ENCODE measurements at places on chromosomes 11 and 22.

- no peak for DNase-seq
These were observed at the start of gene C1QTNF4 for GRCh38 chr11:47593934-47594855. Gene C1QTNF4 (minus strand): TSS chr11:47594411. CDS start chr11:47590810, 3,601 bp downstream.

GRCh38 chr22:27896245-27896644 is 22.8 kb downstream of the PITPNB start:
- DNase-seq: no peak

DNA sequence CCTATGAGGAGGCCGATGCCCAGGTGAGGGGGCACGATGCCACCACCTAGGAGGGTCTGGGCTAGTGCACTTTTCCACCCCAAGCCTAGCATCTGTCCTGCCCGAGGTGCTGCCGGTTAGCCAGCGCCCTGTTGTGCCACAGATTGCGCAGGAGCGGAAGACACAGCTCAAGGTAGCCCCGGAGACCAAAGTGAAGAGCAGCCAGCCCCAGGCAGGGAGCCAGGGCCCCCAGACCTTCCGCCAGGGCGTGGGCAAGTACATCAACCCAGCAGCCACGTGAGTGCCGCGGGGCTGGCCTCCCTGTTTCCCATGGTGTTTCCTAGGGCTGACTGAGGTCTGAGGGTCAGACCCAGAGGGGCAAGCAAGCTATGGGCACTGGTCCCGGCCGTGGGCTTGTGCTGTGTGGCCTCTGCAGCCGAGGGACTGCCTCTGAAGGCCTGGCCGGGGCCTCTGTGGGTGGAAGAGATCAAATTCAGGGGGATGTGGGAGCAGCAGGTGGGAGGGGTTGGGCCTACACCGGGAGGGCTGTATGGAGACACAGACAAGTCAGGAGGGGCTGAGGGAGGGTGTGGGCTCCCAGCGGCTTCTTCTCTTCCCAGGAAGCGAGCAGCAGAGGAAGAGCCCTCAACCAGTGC is 29.1 kb downstream of the PPIL2 start:
- no peak for DNase-seq

DNA sequence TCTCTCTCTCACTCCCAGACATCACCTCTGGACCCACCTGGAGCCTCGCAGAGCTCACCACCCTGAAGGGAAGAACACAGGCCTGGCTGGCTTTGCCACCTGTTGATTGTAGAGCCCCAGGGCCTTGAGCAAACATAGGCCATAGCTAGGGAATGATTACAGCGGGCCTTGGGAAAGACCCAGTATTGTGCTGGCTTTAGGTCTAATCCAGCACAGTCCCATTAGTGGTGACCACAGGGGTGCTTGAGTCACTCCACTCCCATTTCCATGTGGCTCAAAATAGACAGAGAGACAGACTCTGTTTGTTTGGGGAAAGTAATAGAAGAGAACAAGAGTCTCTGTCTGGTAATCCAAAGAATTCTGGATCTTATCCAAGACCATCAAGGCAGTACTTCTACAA is 42.7 kb upstream of the FAM181B start:
- DNase-seq: peak; percentile 63

GRCh38 chr11:109978895-109979294 is 114.3 kb upstream of the ZC3H12C start:
- peak; percentile 39 for DNase-seq

- no peak for DNase-seq
These were observed 2.7 kb downstream of the ARHGAP1 start for GRCh38 chr11:46697723-46698122.

- peak; percentile 9 for DNase-seq
These were observed 38.6 kb downstream of the TRMU start for GRCh38 chr22:46373921-46374662.

GRCh38 chr22:50139843-50140415 is 30.6 kb upstream of the PANX2 start:
- DNase-seq: no peak

DNA sequence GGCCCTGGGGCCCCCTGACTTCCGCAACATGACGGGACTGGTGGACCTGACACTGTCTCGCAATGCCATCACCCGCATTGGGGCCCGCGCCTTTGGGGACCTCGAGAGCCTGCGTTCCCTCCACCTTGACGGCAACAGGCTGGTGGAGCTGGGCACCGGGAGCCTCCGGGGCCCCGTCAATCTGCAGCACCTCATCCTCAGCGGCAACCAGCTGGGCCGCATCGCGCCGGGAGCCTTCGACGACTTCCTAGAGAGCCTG is 992 bp downstream of the LRFN4 start:
- no peak for DNase-seq

- DNase-seq: peak; percentile 42
These were observed 4.3 kb downstream of the CD59 start for GRCh38 chr11:33731723-33732531.

- no peak for DNase-seq
These were observed 64.6 kb upstream of the LMO1 start for GRCh38 chr11:8328231-8328794.

DNA sequence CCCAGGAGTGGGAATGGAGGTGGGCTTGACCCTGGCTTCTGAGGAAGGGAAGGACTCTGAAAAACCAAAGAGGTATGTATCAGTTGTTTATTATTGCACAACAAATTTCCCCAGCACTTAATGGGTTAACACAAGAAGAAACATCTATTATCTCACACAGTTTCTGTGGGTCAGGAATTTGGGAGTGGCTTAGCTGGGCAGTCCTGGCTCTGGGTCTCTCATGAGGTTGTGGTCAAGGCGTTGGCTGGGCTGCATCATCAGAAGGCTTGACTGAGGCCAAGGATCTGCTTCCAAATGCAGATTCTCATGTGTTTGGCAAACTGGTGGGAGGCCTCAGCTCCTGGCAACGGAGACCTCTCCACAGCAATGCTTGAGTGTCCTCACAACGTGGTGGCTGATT is 17.5 kb upstream of the SMIM38 start:
- DNase-seq: peak; percentile 73

DNA sequence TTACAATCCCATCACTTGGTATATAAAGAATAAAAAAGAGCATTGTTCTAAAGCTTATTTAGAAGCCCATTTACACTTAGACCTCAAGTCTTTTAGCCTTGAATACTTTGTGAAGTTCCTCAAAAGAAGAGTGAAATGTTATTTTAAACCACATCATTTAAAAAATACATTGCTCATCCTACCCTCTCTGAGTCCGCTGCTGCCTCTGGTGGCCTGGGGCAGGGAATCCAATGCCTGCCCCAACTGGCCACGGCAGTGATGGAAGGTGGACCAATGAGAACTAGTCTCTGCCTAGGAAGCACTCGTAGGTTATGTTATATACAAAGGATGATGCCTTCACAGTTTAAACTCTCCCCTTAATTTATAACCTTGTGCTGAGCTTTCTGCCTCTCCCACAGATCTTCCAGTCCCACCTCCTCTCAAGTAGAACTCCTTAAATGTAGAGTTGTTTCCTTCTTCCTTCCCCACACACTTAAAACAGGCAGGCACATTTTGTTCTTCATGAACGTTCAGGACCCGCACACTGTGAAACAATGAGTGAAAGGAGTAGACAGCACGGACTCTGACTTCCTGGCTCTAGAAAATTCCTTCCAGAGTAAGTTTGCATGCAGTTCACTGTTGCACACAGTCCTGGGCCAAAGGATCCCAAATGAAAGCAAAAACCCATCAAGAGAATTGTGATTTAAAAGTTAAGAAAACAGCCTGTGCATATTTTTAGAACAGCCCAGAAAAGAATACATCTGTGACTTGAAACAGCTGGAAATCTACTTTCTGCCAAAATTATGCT is 167.8 kb downstream of the RRAS2 start:
- DNase-seq: no peak

DNA sequence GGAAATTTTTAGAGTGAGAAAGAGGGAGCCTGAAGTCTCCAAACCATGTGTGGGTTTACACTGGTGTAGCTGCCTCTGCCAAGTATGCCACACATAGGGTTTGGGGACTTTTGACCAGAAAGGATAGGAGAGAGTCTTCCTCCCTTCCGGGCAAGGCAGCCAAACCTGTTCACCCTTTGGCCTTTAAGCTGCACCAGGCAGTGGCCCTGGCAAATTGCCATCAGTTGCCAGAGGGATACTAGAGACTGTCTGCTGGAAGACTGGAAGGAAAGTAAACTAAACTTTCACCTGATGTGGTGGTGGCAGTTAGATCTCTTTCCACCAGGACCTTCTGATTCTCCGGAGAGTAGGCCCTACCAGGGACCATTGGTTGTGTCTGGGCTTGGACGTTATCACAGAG is 1263.2 kb downstream of the FAM181B start:
- DNase-seq: no peak

DNA sequence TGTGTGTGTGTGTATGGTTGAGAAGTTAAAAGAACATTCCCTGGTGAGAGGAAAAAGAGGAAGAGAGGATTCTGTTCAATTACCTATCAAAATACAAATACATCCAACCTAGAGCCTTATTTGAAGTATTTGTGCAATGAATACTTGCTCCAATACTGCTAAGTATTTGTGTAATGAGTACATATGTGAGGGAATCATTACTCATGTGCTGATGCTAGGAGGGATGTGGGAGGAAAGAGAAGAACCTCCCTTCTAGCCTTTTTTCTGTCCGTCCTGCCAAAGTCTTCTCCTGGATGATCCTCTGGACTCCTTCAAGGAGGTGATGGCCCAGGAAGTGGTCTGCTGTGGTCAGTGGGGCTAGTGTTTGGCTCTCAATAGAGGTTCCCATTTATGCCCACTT is 36.0 kb upstream of the ACCSL start:
- no peak for DNase-seq

DNA sequence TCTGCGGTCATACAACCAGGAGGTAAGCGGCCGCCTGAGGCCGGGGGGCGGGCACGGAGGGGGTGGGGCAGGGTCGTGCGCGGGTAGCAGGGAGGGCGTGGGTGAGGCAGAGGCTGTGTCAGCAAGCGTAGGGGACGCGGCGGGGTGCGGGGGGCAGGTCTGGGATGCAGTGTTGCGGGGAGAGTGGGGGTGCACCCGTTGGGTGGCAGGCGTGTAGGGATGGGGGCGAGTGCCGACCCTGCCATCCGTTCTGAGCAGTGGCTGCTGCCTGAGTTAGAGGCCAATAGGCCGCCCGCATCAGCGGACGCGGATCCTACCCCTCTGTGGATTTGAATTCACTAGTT is 1.4 kb downstream of the RIC8A start:
- DNase-seq: no peak

DNA sequence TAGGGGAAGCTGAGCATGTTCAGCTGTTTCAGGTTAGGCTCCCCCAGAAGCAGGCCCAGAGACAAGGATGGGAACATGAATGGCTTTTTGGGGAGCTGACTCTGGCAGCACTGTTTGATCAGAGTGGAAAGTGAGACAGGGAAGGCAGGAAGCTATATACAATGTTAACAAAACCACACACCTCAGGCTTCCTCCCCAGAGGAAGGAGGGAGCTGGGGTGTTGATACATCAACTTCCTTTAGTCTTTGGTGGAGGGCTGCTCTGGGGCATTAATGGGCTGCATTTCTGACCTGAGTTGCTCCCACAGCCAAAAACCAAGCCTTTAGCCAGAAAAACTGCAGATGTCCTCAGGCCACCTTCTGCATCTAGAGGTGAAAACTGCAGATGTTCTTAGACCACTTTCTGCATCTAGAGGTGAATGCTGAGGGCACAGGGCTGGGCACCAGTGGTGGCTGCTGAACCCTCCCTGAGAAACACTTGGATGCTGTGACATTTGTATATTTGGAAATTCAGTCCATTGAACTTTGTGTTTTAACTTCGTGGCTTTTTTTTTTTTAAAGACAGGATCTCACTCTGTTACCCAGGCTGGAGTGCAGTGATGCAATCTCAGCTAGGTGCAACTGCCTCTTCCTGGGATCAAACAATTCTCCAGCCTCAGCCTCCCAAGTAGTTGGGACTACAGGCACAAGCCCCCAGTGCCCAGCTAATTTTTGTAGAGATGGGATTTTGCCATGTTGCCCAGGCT is 49.9 kb downstream of the KIAA1671 start:
- no peak for DNase-seq

DNA sequence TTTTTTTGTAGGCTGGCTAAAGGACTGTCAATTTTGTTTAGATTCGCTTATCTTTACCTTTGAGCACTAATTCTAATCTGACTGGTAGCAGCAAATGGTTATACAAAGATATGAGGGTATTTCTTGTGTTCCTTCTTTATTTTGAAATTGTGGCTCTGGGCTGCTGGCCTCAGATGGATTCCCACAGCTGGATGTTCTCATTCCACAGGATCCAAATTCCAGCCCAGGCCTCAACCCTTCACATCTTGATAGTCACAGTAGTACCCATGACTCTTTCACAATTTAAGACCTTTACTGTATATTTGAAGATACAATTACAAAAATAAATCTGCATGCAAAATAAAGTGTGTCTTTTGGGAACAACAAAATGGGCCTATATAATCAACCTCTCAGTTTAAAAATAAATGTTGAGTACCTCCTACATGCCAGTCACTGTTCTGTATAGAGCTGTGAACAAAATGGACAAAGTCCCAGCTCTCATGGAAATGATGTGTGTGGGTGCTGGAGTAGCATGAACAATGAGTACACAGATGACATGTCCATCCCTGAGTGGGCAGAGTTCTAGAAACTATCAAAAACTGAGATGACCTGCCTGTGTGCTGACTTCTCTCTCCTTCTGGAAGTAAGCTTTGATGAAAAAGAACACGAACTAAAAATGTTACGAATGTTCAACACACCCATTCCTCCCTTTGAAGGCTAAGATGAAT is 51.7 kb upstream of the FBXO3 start:
- no peak for DNase-seq

GRCh38 chr11:75577207-75577606 is 15.2 kb downstream of the SERPINH1 start:
- no peak for DNase-seq

DNA sequence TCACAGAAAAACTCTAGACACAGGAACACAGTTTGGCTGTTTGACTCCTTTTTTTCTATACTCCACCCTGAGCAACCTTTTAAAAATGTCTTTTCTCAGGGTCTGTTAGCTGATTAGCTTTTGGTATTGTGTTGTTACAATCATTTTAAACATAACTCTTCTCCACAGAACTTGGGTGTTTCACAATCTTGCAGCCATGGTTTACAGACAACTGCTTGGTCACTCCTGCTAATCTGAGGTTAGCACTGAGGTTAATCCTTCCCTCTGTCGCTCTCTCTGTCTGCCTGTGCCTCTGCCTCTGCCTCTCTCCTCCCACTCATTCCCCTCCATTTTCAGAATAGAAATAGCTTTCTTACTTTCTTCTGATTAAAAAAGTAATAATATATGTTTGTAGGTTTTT is 62.4 kb upstream of the ZBED5 start:
- no peak for DNase-seq

DNA sequence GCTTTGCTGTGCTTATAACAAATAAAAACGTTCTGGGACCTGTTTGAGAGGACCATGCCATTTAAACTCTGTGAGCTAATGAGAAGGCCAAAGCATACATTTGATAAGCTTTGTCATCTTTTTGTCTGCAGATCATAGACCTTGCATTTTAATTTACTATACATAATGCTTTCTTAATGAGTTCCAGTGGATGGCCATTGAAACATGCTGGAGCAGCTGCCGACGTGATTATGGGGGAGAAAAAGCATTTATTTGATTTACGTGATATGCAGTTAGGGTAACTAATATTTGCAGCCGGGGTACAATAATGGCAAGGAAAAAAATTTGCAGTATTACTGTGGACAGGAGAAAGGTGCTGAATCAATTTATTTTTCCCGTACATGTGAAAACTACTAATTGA is 240.2 kb downstream of the FAT3 start:
- DNase-seq: no peak

- no peak for DNase-seq
These were observed 18.1 kb upstream of the RASD2 start for GRCh38 chr22:35522225-35523149.
